Stimulated activated CD4-positive, alpha-beta T cell treated with anti-CD3 and anti-CD28 coated beads, TNF-alpha, amount 100 ng/mL, for 4 hours (primary cell): ENCODE measurements at places on chromosomes 11 and 22.

- no peak for DNase-seq
Measured at GRCh38 chr11:75487365-75487764, 38.4 kb downstream of the GDPD5 start.

GRCh38 chr11:763073-763463, 14.2 kb downstream of the GATD1 start:
- DNase-seq, result no peak

DNA sequence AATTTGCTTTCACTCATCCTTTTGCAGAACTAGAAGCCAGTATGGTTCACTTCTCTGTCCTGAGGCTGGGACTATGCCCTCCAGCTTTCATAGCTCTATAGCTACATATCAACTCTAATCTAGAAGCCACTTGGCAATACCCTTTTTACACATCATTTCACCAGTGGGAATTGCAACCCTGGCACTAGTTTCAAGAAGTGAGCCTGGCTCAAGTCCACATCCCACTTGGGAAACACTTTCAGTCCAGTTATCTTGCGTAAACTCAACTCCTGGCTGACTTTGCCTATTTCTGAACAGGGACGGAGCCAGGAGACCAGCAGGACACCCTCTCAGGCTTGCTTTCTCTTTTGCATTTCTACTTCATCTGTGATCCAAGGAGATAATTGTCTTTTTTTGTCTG, 19.9 kb upstream of the FAT3 start:
- DNase-seq, result no peak

GRCh38 chr22:46058091-46058420, 81.1 kb upstream of the WNT7B start:
- no peak for DNase-seq

DNA sequence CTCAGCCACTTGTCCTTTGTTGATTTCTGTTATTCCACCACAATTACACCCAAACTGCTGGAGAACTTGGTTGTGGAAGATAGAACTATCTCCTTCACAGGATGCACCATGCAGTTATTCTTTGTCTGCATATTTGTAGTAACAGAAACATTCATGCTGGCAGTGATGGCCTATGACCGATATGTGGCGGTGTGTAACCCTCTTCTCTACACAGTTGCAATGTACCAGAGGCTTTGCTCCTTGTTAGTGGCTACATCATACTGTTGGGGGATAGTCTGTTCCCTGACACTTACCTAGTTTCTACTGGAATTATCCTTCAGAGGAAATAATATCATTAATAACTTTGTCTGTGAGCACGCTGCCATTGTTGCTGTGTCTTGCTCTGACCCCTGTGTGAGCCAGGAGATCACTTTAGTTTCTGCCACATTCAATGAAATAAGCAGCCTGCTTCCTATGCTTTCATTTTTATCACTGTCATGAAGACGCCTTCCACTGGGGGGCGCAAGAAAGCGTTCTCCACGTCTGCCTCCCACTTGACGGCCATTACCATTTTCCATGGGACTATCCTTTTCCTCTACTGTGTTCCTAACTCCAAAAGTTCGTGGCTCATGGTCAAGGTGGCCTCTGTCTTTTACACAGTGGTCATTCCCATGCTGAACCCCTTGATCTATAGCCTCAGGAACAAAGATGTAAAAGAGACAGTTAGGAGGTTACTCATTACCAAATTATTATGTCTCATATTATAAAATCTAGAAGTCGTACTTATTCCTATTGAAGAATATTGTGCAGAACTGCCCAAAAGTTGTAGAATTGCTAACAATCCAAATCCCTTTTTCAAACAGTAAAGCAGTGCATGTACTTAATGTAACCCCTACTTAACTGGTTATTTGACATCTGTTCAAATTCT, 53.2 kb downstream of the OR4C6 start:
- DNase-seq, result no peak

- DNase-seq, result no peak
Measured at GRCh38 chr11:2799881-2800654, 85.5 kb downstream of the CDKN1C start.

GRCh38 chr22:26846645-26847044, 189.3 kb downstream of the MIAT start:
- DNase-seq, result no peak

DNA sequence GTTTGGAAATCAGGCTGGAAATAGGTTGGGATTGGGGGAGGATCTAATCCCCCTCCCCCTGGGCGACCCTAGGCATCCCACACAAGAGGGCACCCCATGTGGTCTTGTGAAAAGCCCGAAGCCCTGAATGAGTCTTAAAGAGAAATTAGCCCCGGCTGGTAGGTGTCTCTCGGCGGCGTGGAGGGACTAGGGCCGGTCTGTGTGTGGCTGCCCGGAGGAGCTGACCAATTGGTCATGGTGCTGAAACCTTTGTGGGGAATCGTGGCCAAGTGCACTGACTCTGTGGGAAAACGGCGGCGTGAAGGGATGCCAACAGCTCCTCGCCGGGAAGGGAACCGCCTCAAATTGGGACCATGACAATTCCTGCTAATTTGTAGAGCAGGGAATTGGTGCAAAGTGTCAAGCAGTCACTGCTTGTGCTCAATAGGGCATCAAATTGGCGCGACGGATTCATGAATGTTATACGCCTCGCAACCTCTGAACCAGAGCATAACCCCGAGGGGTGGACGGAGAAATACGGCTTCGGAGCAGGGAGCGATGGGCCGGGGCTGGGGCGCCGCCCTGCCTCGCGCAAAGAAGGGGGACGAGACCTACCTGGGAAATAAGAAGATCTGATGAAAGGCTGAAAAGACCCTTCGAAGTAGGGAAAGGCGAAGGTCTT, 1.5 kb downstream of the DBX1 start:
- DNase-seq, result no peak

DNA sequence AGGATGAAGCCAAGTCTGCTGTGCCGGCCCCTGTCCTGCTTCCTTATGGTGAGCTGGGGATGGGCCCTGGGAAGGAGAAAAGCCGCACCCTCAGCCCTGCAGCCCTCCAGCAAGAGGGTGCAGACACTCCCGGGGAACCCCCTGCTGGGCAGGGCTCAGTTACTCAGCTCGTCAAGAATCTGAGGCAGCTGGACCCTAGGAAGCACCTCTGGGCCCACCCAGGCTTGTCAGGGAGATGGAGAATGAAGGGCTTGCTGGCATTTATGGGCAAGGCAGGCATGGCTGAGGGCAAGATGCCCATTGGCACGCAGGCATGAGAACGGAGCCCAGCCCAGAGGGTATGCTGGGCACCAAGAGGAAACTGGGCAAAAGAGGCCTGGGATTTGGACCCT, 12.9 kb downstream of the RELT start:
- no peak for DNase-seq

- DNase-seq, result no peak
Measured at GRCh38 chr11:111561791-111562325, 21.3 kb downstream of the LAYN start.

- peak; percentile 44 for DNase-seq
Measured at GRCh38 chr22:42856179-42856864, 751 bp downstream of the ARFGAP3 start.

DNA sequence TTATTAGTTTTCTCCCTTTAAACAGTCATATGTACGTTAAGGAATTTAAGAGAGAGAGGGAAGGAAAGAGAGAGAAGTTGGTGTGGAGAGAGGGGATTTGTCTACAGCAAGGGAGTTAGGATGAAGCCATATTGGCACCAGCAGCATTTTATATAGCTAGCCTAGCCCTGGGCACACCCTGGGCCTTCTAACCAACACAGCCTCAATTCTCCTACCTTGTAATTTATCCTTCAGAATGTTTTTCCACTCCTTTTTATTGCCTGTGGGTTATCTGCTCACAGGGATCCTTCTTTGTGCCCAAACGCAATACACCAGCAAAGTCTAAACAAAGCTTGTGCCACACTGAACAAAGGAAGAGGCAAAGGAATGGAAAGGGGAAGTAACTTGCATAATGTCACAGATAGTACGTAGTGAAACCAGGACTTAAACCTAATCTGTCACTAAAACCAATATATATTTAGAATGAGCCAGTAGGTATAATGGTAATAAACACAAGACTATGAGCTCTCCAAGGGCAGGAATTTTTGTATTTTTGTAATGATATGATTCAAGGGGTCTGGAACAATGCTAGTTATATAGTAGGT, 613.8 kb upstream of the TENM4 start:
- no peak for DNase-seq

GRCh38 chr22:23716811-23717801, 26.3 kb downstream of the RGL4 start:
- peak; percentile 71 for DNase-seq

- DNase-seq, result no peak
Measured at GRCh38 chr11:96215110-96215782, 127.7 kb downstream of the MAML2 start.

DNA sequence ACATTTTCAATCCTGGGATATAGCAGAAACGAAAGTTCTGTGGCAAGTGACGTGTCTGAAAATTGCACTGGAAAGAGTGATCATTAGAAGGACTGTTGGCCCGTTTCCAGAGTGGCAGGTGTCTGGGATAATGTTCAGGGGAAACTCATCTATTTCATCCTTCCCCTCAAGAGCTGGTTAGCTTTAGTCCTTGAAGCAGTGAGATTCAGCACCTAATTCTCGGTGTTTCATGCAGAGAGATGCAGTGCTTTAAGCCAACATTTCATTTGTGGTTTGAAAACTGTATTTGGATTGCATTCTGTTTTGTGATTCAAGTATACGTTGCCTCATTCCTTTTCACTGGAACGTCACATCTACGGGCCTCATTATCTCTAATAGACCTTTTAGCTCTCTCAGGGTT, 205.0 kb upstream of the RAG2 start:
- DNase-seq, result no peak

GRCh38 chr11:26137651-26138050, 194.3 kb upstream of the ANO3 start:
- no peak for DNase-seq

DNA sequence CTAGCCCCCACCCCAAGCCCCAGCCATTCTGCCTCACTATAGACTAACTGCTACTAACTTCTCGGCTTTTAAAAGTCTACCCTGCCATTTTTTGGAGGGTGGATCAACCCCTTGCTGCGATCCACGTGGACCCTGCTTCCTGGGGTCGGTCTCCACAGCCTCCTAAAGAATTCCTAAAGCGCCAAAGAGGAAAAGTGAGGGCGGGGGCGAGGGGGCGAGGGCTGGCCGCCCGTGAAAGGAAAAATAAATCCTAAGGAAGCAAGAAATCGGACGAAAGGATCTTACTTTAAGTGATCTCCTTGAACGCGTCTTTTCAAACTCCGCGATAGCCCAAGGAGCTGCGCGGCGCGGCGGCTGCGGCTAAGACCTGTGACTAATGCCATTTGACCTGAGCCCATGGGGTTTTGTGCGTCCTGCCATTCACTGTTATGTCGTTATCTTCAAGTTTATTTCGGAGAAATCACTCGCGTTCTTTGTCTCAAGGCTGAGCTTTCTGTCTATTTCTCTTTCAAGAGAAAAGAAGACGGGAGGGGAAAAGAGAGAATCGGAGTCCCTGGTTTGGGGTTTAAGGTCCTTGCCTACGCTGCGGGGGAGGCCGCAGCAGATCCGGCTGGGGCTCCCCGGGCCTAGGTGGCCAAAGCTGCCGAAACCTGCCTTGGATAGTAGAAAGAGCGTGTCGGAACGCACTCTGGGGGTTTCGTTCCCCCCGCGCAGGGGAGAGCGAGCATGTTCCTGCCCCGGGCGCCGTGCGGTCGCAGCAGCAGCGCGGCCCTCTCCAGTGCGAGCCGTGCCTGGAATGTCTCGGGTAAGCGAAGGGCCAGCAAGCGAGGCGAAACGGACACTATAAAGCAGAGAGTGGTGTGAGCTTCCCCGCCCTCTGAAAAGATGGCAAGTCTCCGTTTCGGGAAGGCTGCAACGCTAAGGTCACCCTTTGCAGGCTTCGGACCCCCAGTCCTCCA, 2.8 kb upstream of the DBX1 start:
- no peak for DNase-seq

- DNase-seq, result no peak
Measured at GRCh38 chr22:39422101-39422500, 22.5 kb downstream of the TAB1 start.
